Cortex of kidney (tissue), 1 donor: ENCODE measurements at places on chromosomes 6 and 20.

- no peak for DNase-seq
Observed at GRCh38 chr6:134683783-134684422, 266.0 kb downstream of the ALDH8A1 start.

DNA sequence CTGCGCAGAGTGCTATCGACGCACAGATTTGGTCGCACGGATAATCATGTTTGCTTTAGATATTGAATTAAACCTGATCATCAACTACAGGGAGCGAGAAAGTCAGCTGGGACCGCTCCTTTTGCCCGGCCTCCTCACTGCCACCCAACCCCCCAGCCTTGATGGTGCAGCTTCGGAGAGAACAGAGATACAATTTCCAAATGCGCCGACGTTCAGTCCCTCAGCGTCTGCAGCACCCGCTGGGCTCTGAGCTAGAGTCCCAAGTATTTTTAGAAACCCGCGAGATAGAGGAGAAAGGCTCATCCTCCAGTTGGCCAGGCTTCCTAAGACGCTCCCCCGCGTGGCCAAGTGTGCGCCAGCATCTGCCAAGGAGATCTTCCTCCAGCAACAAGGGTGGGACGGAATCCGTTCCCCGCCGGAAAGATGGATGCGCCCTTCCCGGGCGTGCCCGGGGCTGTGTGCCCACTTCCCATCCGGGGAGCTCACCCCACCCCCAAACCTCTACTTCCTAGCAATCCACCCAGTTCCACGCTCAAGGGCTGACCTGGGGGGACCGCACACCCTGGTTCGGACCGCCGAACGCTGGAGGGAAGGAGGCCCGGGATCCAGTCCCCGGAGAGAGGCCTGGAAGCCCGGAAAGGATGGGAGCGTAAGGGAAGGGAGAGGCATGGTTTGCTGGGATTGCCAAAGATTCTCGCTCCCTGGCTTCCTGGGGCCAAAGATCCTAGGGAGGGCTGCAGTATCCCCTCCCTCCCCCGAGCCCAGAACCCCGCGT, 4.1 kb downstream of the NKX2-2 start:
- no peak for DNase-seq

- no peak for DNase-seq
Observed at GRCh38 chr6:54074578-54075195, 36.6 kb upstream of the MLIP start.

- no peak for DNase-seq
Observed at GRCh38 chr6:24824142-24824938, 25.6 kb upstream of the ARMH2 start.

- no peak for DNase-seq
Observed at GRCh38 chr20:46108435-46108841, 9.7 kb upstream of the CD40 start.
